GM04503 (cell line): ENCODE measurements at places on chromosomes 3 and 15.
A peak's percentile ranks its signal among the peaks of the same experiment; 100 is the strongest.

- DNase-seq: peak; percentile 33
These were observed 1.0 kb upstream of the ATP2C1 start for GRCh38 chr3:130892759-130893375.

GRCh38 chr15:82298520-82298919, 35.9 kb downstream of the SAXO2 start:
- DNase-seq: no peak

DNA sequence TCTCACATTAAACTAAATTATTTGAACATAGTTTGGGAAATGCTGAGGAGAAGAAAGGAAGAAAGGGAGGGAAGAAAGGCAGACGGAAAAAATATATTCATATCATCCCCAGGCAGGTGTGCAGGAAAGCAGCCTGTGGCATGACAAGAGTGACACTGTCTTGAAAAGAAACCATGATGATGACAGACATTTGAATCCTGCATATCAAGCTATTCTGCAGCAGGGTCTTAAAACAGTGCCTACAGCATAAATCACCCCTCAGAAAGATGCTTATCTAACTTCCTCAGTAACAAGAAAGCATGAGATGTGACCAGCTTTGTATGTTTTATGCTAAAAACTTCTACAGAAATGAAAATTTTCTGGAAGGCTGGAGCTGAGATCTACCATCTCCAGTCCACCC, 144.5 kb upstream of the GRM7 start:
- no peak for DNase-seq

- DNase-seq: no peak
These were observed 29.3 kb downstream of the EPHA6 start for GRCh38 chr3:96843505-96844203.

DNA sequence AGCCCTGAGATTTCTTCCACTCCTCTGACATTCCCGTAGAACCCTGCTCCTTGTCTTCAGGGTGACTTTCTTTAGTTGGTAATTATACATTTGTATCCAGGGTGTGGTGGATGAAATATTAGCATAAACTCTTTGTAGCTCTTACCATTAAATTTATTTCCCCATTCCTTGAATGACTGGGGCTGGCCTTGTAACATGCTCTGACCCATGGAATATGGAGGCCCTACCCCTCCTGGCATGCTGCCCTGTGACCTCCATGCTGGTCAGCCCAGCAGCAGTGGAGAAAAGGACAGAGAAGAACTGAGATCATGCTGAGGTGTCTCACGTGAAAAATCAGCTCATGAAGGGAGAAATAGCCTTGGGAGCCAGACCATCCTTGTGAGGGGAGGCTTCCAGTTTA, 96.1 kb upstream of the PROK2 start:
- no peak for DNase-seq

- DNase-seq: no peak
These were observed 122.4 kb downstream of the SMAD6 start for GRCh38 chr15:66824424-66824823.
